ENCODE measurements at places on chromosomes 12 and 14.

DNA sequence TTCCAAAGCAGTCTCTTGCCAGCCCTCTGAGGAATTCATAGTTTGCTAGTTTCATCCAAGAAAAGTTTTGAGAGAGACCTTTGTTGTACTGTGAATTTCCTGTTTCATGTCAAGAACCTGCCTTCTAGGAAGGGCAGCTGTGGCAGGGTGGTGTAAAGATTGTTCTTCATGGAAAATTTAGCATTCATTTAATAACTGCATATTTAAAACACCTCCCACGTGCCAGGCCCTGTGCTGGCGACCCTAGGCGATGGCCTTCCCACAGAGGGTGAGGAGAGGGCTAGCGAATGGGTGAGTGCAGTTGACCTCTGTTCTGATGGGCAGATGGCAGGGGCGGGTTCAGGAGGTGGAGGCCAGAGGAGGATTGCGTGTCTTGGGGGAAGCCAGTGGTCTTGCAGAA, 43.2 kb downstream of the MLXIP start:
- no peak for DNase-seq

GRCh38 chr12:95790917-95791849, 619 bp upstream of the NTN4 start:
- DNase-seq: no peak

- DNase-seq: no peak
Observed at GRCh38 chr12:26954027-26954426, 15.8 kb downstream of the FGFR1OP2 start.

DNA sequence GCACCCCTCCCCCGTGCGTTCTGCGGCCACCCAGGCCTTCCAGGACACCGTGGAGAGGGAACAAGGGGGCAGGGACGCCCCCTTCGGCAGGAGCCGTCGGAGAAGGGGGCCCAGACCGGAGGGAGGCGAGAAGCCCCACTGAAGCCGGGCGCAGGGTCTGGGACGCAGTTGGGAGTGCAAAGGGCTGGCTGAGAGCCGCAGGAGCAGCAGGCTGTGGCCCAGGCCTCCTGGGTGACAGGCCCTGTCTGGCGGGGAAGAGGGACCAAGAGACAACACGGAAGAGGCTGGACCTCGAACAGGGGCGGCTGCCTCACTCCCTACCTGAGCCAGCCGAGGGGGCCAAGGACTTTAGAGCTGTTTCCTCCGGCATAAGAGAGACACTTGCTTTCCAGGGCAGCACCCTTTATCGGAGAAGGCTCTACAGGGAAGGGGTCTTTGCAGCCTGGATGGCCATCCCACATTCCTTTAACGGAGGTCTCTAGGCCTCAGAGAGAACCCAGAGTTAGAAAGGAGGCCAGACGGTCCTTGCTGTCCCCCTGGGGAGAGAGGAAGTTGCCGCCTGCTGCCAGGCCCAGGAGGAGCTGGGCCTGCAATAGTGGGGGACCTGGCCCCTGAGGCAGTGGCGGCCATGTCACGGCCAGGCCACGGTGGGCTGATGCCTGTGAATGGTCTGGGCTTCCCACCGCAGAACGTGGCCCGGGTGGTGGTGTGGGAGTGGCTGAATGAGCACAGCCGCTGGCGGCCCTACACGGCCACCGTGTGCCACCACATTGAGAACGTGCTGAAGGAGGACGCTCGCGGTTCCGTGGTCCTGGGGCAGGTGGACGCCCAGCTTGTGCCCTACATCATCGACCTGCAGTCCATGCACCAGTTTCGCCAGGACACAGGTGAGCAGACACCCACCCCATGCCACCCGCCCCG, 1.3 kb downstream of the DTX1 start:
- no peak for DNase-seq

DNA sequence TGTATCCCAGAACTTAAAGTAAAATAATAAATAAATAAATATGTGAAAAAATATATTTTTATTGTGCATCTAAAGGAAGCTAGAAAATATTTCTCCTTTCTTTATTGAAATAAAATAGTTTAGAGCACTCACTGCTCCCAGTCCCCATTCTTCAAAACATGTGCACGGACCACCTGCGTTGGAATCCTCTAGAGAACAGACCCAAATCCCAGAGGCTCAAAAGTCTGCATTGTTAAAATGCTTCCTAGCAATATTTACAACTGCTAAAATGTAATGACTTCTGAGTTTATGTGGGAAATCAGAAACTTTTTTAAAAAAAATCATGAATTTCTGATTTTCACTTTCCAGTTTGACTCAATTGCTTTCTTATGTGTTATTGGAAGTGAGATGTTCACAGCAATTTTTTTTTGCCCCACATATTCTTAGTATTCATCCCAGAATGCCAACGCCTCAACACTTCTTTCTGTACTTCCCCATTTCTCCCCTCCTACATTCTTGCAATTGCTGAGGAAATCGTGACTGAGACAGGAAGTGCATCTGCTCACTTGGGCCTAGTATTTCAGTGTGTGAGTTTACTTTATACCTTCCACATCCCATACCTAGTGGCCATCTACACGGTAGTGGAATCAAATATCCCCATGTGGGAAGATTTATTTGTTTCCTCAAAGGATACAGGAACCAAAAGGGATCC, 116.0 kb upstream of the FLRT2 start:
- no peak for DNase-seq

- DNase-seq: no peak
Observed at GRCh38 chr12:46983959-46984841, 95.2 kb upstream of the PCED1B start.

DNA sequence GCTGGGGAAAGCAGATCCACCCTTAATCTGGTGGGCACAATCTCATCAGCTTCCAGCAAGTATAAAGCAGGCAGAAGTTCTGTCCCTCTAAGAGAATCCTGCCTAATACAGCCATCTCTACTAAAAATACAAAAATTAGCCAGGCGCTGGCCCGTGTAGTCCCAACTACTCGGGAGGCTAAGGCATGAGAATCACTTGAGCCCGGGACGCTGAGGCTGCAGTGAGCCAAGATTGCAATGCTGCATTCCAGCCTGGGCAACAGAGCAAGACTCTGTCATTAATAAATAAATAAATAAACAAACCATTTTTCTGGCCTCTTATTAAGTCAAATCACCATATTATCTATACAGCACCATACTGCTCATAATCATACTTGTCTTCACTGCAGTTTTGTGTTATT, 111.2 kb downstream of the MED13L start:
- DNase-seq: no peak

DNA sequence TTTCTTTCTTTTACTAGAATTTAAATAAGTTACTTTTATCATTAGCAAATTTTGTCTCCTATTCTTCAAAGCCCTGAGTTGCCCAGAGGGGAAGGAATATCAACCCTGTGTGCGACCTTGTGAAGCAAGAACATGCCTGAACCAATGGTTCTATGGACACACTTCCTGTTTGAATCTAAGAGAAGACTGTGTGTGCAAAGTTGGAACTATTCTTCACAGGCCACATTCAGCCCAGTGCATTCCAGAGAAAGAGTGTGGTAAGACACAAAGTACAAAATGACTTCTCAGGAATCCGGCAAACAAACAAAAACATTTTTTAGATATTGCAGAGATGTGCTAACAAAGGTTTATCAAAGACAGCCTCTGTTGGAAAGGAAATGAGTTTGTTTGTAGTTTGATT, 90.8 kb upstream of the PTPRQ start:
- DNase-seq: no peak

DNA sequence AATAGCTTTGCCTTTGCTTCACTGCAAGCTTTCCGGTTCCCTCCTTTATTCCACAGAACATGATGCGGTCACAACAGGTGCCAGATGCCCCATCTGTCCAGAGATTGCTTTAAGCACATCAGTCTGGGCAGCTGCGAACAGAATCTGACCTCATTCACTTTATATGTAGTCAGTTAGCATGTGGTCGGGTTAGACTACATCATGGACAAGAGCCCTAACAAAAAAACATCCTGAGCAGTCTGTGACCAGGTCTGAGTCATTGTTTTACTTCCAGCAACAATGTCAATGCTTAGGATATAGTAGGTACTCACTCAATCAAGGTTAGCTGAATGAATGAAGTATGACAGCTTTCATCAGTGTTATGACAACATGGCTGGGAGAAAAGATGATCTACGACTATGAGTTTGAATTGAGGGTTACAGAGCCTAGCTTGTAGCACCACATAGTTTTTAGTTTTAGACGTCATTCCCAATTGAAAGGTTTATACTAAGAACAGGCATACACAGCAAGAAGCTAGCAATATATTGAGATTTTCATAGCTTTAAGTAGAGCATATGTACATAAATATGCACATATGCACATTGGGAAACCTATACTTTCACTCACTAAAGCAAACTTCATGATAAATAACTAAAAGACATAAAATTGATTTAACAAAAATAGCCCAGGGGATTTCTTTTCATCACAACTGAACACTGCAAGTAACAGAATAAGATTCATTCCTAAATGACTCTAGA, 64.2 kb upstream of the TMCC3 start:
- DNase-seq: no peak

DNA sequence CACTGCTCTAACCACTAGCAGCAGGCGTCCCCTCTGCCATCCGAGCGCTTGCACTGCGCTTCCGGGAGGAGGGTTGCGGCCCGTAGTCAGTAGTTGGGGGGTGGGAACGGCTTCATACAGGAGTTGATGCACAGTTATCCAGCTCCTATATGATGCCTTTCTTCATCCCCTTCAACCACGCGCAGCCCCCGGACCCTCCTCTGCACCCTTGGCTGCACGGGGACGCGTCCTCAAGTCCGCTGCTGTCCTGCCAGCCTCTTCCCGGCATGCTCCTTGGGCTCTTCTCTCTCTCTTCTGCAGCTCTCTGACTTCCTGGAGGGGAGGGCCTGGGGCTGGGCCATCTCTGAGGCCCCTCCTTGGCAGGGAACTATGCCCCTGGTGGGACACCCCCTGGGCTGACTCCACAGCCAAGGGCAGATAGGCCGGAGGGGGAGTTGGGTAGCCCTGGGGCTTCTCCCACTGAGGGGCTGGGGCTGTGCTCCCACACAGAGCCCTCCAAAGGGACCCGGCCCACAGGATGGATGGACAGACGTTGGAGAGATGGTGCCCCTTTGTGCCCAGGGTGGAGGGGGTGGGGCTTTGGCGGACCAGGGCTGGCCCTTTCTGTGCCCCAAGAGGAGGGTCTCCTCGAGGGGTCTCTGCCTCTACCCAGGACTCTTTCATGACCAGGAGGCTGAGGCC, 29.0 kb downstream of the RTL1 start:
- DNase-seq: no peak

DNA sequence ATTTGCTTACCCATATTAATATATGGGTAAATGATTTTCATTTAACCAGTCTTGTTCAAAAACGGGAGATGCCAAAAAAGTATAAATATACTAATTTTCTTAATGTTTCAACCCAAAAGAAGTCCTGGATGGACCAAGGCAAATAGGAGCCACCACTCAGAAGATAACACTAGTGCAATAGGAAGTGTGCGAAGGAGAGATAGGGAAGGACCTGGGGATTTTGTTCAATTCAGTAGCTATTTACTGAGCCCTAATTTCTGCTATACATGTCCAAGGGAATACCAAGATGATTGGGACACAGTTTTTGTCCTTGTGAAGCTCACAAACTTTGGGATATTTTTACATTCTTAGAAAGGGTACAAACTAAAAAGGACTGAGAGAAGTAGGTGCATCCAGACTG, 1.5 kb downstream of the CMAS start:
- DNase-seq: no peak

- DNase-seq: no peak
Observed at GRCh38 chr12:79634957-79635471, 55.8 kb downstream of the PAWR start.

DNA sequence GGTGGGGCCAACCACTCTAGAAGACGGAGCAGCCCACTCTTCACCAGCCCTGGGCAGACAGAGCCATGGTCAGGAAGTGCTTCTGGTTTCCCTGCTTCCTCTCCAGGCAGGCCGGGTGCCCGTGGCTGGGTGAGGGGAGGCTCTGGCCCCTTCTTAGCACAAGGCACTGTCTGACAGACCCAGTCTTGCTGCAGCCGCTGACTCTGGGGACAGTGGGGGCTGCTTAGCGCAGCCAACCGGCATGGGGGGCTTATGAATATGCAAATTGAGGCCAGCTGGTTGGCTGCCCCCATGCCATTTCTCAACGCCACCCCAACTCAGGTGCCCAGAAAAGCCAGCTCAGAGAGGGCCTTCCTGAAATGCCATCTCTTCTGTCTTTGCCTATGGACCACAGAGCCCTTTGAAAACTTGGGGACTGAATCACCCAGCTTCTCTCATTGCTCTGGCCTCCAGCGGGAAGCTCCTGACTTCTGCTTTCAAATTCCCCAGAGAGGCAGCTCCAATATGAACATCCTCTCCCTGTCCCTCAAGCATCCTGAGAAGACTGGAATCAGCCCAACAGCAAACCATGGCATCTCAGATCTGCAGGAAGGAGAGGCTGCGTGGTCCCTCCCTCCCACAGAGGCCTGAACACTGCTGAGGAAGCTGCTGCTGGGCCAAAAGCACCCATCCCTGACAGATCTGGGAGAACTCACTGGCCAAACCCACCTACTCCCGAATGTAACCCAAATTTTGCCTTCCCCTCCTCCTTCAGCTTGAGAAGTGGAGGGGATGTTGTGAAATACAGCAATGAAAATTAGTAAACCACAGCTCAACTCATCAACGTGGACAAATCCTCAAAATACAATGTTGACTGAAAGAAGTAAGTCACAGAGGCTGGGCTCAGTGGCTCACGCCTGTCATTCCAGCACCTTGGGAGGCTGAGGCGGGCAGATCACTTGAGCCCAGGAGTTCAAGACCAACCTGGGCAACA, at the start of gene PROX2:
Gene PROX2, minus strand, starts transcription at position 205 of the 973 bp plus-strand sequence. CDS start 12,311 bp downstream, outside the sequence.
- no peak for DNase-seq

- DNase-seq: peak; percentile 75
Observed at GRCh38 chr12:48936379-48936979, 11.2 kb upstream of the FKBP11 start.

GRCh38 chr12:56801661-56802622, 38.8 kb downstream of the HSD17B6 start:
- DNase-seq: no peak

GRCh38 chr12:21459474-21459873, 22.0 kb downstream of the PYROXD1 start:
- DNase-seq: no peak

DNA sequence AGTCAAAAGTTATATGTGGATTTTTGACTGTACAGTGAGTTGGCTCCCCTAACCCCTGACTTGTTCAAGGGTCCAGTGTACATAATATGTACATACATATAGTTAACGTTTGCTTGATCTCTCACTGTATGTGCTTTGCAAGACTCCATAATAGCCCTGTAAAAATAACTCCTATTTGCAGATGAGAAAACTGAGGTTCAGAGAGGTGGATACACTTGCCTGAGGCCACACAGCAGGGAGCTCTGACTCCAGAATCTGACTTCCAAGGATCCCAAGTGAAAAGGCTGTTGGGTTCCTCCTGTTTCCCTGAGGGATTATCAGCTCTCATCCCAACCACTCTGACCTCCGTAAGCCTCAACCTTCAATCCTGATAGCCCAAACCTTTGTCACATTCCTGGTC, 41.7 kb downstream of the CMKLR1 start:
- DNase-seq: no peak

- DNase-seq: no peak
Observed at GRCh38 chr12:81953541-81953940, 194.4 kb upstream of the PPFIA2 start.

- DNase-seq: no peak
Observed at GRCh38 chr12:41552588-41552987, 364.5 kb downstream of the PDZRN4 start.
